Nephron progenitor cell (in vitro differentiated cells): ENCODE measurements at places on chromosomes 12 and 14.
A peak's percentile ranks its signal among the peaks of the same experiment; 100 is the strongest.

GRCh38 chr12:53927220-53928029, 11.2 kb upstream of the HOXC13 start:
- DNase-seq: no peak

DNA sequence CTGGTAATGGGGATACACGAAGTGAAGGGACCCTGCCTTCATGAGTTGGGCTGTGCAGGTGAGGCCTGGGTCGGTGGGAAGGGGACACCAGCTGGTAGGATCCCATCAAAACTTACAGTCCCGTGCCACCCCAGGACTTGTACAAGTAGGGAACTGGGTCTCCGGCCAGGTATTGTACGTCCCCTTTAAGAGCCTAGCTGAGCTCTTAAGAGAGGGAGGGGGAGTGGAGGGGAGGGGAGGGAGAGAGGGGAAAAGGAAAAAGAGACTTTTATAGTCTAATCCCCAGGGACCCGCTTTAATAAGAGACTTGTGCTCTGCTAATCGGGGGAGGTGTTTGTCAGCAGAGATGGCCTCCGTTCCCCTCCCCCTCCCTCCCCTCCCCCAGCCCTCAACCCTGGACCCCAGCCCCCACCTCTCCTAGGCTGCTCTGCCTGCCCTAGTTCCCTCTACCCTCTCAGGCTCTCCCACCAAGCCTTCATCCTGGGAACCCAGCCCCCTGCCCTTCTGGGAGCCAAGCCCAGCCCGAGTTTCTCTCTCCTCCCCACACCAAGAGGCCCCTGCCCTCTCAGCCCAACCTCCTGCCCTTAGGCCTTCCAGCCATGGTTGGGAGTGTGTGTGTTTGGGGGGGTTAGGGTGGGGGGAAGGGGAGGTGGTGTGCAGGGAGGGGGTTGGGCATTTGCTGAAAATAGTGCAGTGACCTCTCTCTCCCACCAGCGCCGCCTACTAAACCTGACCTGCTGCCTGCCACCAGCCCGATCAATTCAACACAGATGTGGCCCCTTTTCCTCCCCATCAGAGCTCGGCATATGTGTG, 2.6 kb downstream of the GDF11 start:
- peak; percentile 85 for DNase-seq

DNA sequence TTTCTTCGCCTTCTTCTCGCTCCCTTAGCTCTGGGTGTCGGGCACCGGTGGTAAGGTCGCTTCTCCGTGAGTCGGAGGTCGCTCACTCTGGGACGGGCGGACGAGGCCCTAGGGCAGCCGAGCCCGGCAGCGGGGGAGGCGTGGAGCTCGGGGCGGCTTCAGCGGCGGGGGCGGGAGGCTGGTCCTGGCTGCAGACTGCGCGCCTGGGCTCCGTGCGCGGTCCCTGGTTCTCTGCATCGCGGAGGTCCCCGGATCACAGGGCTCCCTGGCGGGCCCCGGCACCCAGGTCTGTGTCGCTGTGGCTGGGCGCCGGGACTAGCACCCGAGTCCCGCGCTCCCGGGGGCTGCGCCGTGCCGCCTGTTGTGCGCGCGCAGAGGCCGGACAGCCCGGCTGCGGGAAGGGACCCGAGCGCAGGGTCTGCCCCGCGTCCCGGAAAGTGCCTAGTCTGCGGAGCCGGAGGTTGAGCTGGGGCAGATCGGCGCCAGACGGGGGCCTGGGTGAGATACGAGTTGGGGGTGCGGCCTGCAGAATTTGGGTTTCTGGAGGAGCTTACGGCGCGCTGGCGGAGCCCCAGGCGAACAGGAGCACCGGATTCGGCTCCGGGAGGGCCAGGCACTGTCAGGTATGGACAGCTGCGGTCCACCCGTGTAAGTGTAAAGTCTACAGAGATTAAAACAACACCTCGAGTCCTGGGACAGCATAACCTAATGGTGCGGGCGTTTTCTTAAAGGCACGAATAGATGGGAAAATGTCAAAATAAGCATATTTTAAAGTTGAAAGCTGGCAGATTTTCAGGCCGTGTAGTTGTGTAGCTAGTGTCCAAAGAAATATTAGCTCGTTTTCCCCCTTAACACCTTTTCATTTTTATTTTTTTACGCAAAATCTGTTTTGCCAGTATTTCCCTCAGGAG, 713 bp downstream of the FRMD6 start:
- no peak for DNase-seq

GRCh38 chr12:65327207-65328076, 49.0 kb downstream of the MSRB3 start:
- no peak for DNase-seq

GRCh38 chr14:32366256-32366879, 37.3 kb downstream of the AKAP6 start:
- DNase-seq: peak; percentile 3

- no peak for DNase-seq
These were observed 8.5 kb downstream of the ORAI1 start for GRCh38 chr12:121634836-121635235.

DNA sequence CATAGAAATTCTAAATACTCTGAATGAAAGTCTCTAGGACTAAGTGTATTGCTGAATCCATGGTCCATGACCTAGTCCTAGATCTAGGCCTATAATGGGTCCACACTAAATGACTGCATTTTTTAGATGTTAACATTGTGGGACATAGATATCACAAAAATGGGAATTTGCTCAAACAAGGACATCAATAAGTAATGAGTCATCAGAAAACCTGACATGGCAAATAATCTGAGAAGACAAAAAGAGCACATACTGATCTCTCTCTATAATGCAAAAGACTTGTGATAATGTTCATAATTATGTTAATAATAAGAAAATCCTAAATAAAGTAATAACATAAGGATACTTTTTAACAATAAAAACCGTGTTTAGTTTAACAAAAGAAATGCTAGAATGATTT, 1168.4 kb downstream of the FSCB start:
- DNase-seq: no peak
